ENCODE measurements at places on chromosomes 7 and 10.

GRCh38 chr10:53276797-53277196, 504.2 kb upstream of the MBL2 start:
- DNase-seq = no peak

DNA sequence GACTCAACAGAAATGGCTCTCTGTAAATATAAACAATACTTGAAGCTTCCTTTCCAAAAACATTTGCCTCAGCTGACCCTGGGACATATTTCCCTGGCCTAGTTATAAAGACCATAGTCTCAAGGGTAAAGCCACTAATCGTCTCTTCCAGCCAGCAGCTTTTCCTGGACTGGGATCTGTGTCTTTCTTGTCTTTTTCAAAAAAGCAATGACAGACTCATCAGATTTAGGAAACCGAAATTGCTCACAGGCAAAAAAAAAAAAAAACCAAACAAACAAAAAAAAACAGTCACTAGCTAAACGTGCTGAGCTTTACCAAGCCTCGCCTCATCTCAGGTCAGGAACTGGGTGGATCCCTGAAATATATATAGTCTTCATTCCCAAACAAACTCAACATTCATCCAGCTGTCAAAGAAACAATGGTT, 23.5 kb downstream of the STN1 start:
- no peak for DNase-seq

GRCh38 chr10:101284101-101284743, 55.0 kb upstream of the LBX1 start:
- no peak for DNase-seq

- no peak for DNase-seq
Measured at GRCh38 chr7:38883706-38884105, 25.3 kb downstream of the VPS41 start.

DNA sequence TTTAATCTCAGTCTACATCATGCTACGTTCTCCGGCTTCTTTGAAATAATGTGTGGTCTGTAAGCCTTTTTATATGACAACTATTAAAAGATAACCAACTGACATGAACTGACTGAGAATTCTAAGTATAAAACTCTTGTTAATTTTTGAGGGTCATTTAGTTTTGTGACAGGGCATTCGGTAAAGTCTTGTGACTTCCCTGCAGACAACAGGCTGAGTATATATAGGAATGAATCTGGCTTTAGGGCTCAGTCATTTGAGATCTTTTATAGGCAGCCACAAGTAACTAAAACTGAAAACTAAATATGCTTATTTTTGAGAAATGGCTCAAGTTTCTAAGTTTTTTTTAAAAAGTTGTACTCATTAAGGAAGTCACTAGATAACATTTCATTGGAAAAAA, 62.5 kb upstream of the SCIN start:
- DNase-seq = no peak

- DNase-seq = no peak
Measured at GRCh38 chr10:125076121-125076825, 84.1 kb downstream of the CTBP2 start.

- DNase-seq = no peak
Measured at GRCh38 chr10:24792638-24793037, 69.0 kb upstream of the ARHGAP21 start.

- DNase-seq = no peak
Measured at GRCh38 chr10:10056961-10057360, 960.7 kb upstream of the CELF2 start.

- no peak for DNase-seq
Measured at GRCh38 chr10:84935772-84936171, 607.4 kb downstream of the CCSER2 start.

DNA sequence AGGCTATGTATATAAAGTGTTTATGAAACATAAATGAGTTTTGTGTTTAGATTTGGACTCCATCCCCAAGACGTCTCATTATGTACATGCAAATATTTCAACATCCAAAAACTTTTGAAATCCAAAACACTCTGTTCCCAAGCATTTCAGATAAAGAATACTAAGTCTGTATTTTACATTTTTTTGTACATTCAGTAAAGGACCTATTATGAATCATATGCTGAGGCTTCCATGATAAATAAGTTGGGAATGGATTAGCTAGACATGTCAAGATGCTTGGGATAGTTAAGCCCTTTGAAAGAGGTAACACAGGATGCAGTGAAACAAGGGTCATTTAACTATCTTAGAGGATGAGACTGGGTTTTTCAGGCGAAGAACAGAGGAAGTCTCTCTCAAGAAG, 262.9 kb downstream of the SNX13 start:
- no peak for DNase-seq

GRCh38 chr10:75427951-75428350, 3.5 kb upstream of the LRMDA start:
- DNase-seq = no peak

DNA sequence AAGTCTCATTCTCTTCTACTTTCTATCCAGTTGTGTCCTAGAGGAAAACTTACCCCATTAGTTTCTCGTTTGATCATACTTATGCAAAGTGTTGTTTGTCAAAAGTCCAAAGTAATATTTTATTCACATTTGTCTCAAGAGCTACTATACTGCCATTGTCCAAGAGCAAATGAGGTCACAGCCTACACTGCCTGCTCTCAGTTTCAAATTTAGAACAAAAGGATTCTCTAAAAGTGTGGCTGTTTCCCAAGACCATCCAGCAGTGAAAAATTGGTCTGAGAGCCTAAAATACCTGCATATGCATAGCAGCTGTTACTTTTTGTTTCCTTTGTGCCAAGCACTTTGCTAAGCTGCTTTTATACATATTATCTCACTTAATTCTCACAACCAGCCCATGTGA, 439.5 kb upstream of the NFE2L3 start:
- DNase-seq = no peak

GRCh38 chr10:1159131-1160061, 103.2 kb downstream of the WDR37 start:
- DNase-seq = no peak

DNA sequence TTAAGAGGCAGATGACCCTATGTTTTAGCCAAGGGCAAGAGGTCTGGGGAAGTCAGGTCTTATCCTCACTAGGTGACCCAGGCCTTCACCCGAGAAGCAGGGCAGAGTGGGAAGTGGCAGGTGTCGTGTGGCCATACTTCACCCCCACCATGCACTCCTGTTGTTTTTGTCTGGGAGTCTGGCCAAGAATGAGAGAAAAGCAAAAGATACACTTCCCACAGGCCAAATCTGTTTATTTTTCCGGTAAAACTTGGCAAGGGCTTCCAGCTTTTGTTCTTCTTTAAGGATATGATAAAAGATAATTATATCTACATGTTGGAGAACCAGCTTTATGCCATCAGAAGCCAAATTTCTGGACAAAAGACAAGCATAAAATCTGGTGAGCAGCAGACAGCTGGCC, 137.4 kb upstream of the CDC14C start:
- no peak for DNase-seq

DNA sequence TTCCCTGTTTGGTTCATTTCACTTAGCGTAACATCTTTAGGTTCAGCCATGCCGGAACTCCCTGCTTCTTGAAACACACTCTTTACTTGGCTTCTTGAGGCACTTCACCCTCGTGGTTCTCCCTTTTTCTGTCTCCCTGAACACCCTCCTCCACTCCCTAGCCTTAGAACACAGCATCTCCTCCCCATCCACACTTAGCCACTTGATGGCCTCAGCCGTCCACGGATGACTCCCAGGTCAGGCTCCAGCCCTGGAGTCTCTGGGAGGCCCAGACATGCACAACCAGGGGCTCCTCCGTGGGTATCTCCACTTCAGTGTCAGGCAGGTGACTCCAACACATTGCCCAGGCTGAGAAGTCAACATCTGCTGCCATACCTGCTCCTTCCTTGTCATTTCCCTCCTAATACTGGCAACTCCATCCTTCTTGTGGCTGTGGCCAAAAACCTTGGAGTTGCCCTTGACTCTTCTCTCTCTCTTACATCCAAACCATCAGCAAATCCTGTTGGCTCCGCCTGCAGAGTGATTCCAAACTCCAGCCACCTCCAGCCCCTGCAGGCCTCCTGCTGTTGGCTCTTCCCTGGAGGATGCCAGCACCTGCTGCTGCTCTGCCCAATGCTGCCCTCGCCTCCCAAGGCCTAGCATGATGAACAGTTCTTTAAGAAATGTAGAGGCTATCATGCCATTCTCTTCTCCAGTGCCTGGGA, 8.4 kb upstream of the INMT start:
- no peak for DNase-seq

GRCh38 chr10:60950300-60950699, 6.3 kb upstream of the RHOBTB1 start:
- no peak for DNase-seq

- no peak for DNase-seq
Measured at GRCh38 chr10:11831520-11831951, 8.4 kb downstream of the PROSER2 start.
